ENCODE measurements at places on chromosomes 3 and 15. TPM values are rescaled to one million over a fixed set of nuclear protein-coding genes. Genes with fewer than 3 reads are reported as not detected.

DNA sequence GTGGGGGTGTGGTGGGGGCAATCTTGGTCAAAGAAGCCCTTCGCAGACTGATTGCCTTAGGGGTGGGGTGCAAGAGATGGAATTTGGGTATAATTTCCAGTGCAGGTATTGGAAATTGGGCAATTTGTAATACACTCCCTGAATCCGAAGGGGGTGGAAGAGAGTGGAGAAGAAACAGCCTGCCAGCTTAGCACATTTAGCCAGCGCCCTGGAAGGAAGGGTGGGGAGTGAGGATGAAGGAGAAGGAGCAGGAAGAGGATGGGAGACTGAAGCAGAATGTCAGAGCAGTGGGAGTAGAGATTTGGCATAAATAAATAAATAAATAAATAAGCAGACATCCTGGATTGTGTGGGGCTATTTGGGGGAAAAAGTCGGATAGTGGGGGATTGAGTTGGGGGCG lies 1.6 kb downstream of the GAP43 start:
- DNase-seq, result no peak

Gene RAP2B
- 25.2 TPM for total RNA-seq

DNA sequence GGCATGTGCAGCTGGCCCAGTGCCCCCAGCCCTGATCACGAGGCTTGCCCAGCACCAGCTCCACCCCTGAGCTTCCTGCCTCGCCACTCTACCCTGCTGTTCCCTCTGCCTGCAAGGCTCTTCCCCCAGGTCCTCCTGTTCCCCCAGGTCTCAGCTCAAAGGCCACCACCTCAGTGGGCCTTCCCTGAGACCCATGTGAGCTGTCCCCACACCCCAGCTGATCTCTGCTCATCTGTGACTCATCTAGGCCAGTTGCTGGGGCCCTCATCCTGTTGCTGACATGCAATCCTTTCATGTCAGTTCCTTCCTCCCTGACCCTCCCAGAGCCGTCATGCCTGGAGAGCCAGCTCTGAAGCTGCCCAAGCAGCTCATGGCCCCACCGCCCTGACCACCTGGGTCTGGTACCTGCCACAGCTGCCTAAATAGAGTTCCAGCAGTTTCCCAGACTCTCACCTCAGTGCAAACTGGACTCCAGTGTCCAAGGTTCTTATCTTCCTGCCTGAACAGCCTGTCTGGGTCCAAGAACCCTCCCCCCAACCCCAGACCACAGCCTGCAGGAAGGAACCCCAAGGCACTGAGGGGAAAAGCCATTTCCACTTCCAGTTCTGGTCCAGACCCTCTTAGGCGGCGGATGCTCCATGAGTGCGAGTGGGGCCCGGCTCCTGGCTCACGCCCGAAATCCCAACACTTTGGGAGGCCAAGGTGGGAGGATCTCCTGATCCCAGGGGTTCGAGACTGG lies 116.6 kb upstream of the IQSEC1 start:
- no peak for DNase-seq

GRCh38 chr15:74792227-74793016 lies 10.5 kb downstream of the CSK start:
- DNase-seq, result no peak

Gene TMCC1
- 8.8 TPM for total RNA-seq

GRCh38 chr15:41558400-41559238 lies at the start of gene TYRO3:
Gene TYRO3 (plus strand): TSS chr15:41559212. CDS start chr15:41559258, 46 bp downstream.
- peak; percentile 65 for DNase-seq

GRCh38 chr3:177795859-177796258 lies 598.6 kb upstream of the TBL1XR1 start:
- DNase-seq, result no peak

- peak; percentile 12 for DNase-seq
These were observed 76.1 kb upstream of the DCLK3 start for GRCh38 chr3:36840453-36840921.

- DNase-seq, result no peak
These were observed 56.4 kb downstream of the PLD1 start for GRCh38 chr3:171753665-171754408.

Gene LAMB2
- total RNA-seq, result 195 TPM

- no peak for DNase-seq
These were observed 216.3 kb downstream of the LPP start for GRCh38 chr3:188370081-188370830.

DNA sequence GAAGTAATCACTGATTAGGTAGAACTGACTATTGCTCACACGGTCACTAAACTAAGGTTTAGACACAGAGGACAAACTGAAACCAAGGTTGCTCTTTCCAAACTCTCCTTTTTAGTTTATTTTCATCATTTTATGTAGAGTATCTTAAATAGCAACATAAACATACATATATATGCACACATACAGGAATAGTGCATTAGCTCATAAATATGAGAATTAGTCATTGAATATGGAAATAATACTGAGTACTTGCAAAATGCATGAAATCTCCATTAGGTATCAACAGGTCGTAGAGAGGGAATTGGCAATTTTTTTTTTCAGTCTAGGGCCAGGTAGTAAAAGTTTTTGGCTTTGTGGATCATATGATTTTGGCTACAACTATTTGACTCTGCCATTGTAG lies 557.1 kb downstream of the NLGN1 start:
- DNase-seq, result no peak

Gene GBE1
- total RNA-seq, result 8.7 TPM

Gene CAND2
- 4.8 TPM for total RNA-seq

DNA sequence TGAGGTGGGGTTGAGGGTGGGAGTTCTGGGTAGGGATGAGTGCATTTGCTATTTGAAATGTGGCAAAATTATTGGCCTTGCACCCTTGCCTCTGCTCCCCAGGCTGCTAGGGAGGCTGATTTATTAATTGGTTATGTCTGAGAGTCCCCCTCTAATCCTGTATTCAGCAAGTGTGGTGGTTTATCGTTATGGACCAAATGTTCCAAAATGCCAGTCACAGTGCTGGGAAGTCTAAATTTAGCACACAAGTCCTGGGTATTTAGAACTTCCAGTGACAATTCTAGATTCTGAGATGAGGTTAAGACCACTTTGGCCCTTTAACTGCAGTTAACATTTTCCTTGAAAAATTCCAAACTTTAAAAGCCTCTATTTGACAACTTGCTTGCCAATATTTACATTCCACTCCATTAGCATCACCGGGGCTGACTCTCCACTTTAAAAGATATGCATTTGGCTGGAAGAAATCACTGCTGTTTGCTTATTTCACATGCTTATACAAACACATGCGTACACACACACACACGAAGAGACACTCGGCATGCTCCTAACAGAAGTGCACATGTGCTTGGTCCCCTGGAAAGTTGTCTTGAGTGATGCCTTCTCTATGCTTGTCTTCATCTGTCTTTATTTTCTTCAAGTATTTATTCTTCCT lies 247.7 kb downstream of the IL20RB start:
- DNase-seq, result no peak

Gene SYNPR
- 1.0 TPM for total RNA-seq

Gene TAMM41
- 22.0 TPM for total RNA-seq

DNA sequence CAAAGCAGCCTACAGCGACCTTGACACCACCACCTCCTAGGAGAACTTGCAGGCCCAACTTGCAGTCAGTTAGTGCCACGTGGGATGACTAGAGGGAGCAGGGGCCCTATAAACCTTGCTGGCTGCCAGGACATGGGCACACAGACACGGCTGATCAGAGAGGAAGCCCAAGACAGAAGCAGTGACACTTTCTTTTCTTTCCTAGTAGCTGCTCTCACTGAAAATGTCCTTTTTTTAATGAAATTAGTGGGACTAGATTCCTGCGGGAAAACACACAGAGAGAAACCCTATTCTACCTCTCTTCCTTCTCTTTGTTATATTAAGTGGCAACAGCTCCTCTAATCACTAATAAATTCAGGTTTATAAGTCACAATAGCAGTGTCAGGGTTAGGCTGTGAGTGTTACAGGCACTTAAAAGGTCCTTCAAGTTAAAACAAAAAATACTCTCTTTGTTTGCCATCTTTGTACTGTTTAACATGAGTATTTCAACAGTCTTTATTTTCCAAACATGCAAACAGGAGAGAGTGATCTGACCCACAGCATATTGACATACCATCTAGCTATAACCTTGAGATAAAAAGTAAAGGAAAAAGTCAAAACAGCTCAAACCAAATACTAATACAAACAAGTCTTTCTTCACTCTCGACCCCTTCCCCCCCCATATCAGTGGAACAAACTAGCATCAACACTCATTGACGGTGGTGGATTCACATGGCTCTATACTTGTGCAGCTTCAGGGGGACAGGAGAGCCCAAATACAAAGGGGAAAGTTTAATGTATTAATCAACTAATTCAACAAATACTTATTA lies 2.1 kb upstream of the TMEM212 start:
- DNase-seq, result no peak

- no peak for DNase-seq
These were observed 3.2 kb upstream of the KY start for GRCh38 chr3:134654031-134654430.

Gene RBP2
- 52.7 TPM for total RNA-seq

DNA sequence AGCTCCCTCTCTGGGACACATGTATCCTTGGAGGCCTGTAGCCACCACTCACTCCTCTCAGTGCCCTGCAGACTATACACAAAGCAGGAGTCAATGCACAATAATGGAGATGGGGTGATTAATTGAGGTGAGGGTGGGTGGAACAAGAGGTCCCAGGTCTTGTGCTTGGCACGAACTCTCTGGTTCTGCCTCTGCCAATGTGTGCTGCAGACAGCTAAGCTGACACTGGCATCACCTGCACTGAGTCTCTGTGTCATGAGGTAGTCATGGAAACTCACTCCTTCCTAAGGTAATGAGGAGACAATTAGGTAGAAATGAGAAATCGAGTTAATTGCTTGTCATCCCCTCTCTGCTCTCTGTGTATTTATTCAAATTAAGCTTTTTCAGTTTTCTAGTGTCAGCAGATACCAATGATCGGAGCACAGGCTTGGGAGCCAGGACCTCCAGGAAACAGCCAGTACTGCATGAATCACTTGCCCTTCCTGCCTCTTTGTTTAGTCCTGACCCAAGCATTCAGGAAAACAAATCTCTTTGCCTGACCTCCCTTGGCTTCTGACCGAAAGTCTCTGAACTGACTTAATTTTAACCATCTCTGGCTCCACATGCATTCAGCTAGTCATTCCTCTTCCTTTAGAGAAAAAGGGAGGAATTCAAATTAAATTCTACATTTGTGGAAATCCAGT lies 56.7 kb downstream of the DRD3 start:
- peak; percentile 42 for DNase-seq

All from stomach (tissue), 19 donors.